Caki2 (cell line): ENCODE measurements at places on chromosomes 4 and X.
A peak's percentile ranks its signal among the peaks of the same experiment; 100 is the strongest.

- no peak for DNase-seq
Measured at GRCh38 chr4:76310683-76311082, 4.2 kb downstream of the STBD1 start.

DNA sequence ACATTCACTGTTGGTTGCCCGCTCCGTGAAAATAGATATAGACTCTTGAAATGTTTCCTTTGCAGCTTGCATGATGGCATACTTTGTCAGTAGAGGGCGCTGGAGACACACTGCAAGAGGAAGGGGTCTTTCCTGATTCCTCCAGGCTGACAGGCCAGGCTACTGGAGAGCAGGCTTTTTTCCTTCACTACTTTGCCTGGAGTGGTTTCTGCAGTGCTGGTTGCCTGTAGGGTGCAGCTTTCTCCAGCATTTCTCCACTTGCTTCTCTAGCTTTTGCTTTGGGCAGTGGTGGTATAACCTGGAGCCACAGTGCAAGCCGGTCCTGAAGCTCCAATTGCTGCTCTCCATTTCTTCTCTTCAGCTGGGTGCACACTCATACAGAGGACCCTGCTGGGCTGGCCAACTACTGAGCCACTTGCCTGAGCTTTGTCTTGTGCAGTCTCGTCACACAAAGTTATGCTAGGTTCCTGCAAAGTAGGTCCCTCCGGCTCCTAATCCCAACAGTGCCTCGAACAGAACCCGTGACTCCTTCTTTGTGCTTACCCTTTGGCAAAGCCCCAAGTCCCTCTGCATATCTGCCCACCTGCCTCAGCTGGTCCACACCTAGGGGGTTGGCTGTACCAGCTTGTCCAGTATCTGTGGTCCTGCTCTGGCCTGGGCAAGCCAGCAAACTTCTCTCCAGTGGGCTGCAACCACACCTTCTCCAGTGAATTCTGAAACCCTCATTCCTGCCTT is 46.3 kb downstream of the RASSF6 start:
- DNase-seq: peak; percentile 52

DNA sequence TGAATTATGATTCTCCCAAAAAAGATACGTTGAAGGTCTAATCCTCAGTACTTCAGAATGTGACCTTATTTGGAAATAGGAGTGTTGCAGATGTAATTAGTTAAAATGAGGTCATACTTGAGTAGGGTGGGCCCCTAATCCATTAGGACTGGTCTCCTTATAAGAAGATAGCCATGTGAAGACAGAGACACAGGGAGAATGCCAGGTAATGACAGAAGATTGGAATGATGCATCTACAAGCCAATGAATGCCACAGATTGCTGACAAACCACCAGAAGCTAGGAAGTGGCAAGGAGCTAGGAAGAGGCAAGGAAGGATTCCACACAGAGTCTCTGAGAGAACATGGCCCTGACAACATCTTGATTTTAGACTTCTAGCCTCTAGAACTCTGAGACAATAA is 7.4 kb upstream of the RPS6KA3 start:
- DNase-seq: no peak

DNA sequence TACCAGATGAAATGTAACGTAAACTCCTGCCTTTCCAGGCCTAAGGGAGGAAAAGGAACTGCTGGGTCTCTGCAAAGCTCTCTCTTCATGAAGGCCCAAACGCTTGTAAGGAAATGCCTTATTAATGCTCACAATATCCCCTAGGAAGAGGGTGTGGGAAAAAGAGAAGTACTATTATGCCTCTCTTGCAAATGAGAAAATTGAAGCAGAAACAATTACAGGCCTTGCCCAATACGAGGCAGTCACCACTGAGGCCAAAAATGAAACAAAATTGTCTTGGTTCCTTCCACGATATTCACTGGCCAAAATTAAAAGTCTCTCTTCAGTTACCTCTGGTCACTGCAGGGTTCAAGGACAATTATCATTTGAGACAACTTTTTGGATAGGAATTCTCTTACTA is 3.2 kb downstream of the SCARB2 start:
- DNase-seq: no peak

GRCh38 chr4:118158763-118159375 is 124.6 kb downstream of the NDST3 start:
- no peak for DNase-seq

DNA sequence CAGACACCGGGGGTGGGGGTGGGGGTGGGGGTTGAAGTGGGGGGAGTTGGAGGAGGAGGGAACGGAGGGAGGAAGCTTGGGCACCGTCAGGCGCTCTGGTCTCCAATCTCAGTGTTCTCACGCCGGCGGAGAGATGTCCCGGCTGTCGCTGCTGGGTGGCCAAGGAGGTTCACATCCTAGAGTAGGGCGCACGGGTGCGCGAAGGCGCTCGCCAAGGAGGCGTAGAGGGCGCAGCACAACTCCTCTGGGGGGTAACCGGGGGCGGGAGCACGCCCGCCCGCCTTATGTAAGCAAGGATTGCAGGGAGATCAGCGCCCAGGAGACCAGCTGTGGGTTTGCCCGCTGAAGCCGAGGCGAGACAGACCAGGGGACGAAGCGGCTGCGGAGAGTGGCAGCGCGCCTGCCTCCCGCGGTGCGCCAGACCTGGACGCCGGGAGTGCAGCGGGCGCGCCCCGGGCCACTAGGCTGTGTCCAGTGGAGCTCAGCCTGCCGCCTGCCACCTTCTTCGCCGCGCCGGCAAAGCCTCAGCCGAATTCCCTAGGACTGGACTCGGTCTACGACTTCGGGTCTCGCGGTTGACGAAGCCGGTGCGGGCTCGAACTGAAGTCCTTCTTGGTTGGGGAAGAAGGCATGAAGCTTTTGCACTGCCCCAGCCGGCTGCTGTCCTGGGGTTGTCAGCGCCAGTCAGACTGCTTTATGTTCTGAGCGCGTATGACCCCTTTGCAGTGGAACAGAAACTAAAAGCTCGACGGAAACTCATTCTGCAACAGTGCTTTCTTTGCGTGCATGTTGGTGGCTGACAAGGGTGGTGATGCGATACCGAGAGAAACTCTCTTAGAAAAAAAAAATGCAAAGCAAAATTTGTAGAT is 707 bp upstream of the UNC5C start:
- DNase-seq: peak; percentile 50
